ENCODE measurements at places on chromosomes 5 and 9.

- no peak for DNase-seq
These were observed 109.8 kb downstream of the ACTL7B start for GRCh38 chr9:108746001-108746400.

DNA sequence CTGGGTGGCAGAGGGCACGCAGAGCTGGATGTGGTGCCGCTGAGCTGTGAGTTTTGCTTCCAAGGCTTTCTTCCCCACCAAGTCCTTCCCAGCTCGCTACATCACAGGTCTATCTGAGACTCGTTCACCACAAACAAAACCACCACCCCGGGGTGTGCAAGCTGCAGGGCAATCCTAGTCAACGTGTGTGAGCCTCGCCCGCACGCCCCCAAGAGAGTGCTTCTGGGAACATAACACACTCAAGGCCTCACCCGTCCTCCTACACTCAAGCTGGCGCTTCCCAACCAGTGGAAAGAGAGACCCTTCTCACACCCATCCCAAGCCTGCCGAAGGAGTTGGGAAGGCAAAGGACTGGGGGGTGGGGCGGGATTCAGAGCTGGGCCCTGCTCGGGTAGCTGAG is 10.6 kb downstream of the SNAPC4 start:
- no peak for DNase-seq

- no peak for DNase-seq
These were observed 16.8 kb downstream of the STXBP1 start for GRCh38 chr9:127628758-127629467.

- DNase-seq = no peak
These were observed 487.7 kb downstream of the SEMA5A start for GRCh38 chr5:9058161-9058560.

- no peak for DNase-seq
These were observed 128.2 kb upstream of the SEMA6A start for GRCh38 chr5:116702776-116703175.
